Dermis microvascular lymphatic vessel endothelial cell (primary cell): ENCODE measurements at places on chromosomes 2 and 18. TPM values are rescaled to one million over a fixed set of nuclear protein-coding genes. Genes with fewer than 3 reads are reported as not detected.

The PLCD4 gene
- total RNA-seq = 0.76 and 1.4 TPM in 2 replicates

The ANKRD36 gene
- total RNA-seq = 25.9 and 28.8 TPM in 2 replicates

The ARHGEF4 gene
- total RNA-seq = 0.26 and 0.63 TPM in 2 replicates

The PDK1 gene
- 4.7 and 7.2 TPM in 2 replicates for total RNA-seq

The SIX2 gene
- total RNA-seq = 0.13 TPM in 1 of 2 replicates, not detected in the other

The NBAS gene
- 69.8 and 72.6 TPM in 2 replicates for total RNA-seq

The ZNF892 gene
- 3.6 and 4.9 TPM in 2 replicates for total RNA-seq

The LDLRAD4 gene
- total RNA-seq = 6.7 and 20.9 TPM in 2 replicates

The MEP1B gene
- total RNA-seq = not detected in 2 replicates

The MAL gene
- total RNA-seq = not detected in 2 replicates

The ITGB6 gene
- not detected in 2 replicates for total RNA-seq

The HOXD12 gene
- not detected in 2 replicates for total RNA-seq

The ATG16L1 gene
- 23.7 and 26.6 TPM in 2 replicates for total RNA-seq

The SERPINB3 gene
- total RNA-seq = not detected in 2 replicates

The NYAP2 gene
- not detected in 2 replicates for total RNA-seq

The DHRS9 gene
- total RNA-seq = not detected in 2 replicates

The ALLC gene
- total RNA-seq = not detected in 2 replicates
